Progenitor cell of endocrine pancreas (in vitro differentiated cells): ENCODE measurements at places on chromosomes 5 and 9. TPM values are rescaled to one million over a fixed set of nuclear protein-coding genes. Genes with fewer than 3 reads are reported as not detected.

- no peak for DNase-seq
- H3K4me1 ChIP-seq, result no peaks in the 10 kb centered on the region
- no peak overlapping the region for H3K4me3 ChIP-seq
- peaks cover 3% of the 10 kb centered on the region for H3K36me3 ChIP-seq
- H3K27ac ChIP-seq, result no peak overlapping the region
Observed at GRCh38 chr5:62621280-62621679, 42.7 kb downstream of the LRRC70 start.

DNA sequence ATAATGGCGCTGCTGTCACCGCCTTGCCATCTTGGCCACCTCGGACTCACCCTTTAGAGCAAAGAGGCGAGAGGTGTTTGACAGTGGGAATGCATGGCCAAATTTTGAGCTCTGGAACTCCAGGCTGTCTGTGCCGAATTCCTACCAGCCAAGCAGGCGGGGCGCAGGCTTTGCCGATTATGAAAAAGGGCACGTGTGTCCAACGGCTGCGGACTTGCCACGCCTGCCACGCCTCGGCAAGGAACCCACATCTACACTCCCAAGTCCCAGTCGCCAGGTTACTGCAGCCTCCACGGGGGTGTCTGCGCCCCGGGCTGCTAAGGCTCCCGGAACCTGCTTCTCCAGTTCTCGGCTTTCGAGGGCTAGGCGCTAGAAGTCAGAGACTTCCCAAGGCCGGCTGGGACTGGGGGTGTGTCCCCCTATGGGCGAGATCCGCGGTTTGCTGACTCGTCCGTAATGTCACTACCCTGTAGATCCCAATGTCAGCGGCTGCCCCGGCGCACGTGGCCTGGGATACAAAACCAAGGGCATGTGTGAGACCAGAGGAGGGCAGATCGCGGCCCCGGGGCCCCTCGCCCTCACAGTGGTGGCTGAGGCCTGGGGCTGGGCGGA is 2.8 kb downstream of the NPR3 start:
- H3K36me3 ChIP-seq, result no peaks in the 10 kb centered on the region
- peak; percentile 39 for DNase-seq
- peaks cover 82% of the 10 kb centered on the region for H3K27me3 ChIP-seq
- H3K27ac ChIP-seq, result no peak overlapping the region

DNA sequence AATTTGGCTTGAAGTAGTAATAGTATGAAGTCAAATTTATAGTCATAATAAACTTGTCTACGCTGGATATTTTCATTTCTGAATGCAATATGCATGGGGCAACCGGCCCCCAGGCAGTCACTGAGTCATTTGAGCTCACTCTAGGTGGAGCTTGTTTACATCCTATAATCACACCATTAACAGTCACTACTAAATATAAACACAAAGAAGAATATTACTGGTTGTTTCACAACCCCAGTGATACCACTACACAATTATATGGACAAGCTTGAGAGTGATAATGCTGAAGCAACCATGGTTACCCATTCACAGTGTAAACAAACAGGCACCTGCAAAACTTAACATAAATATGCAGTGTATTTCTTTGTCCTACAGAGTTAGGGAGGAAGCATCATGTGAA is 68.7 kb downstream of the MARCHF3 start:
- H3K4me3 ChIP-seq, result no peak overlapping the region
- H3K36me3 ChIP-seq, result no peaks in the 10 kb centered on the region
- no peak overlapping the region for H3K27ac ChIP-seq
- no peak for DNase-seq
- no peaks in the 10 kb centered on the region for H3K27me3 ChIP-seq
- peaks cover 9% of the 10 kb centered on the region for H3K4me1 ChIP-seq

Gene SLC4A9
- total RNA-seq, result 0.31 and 0.58 TPM in 2 replicates

- H3K27ac ChIP-seq, result no peak overlapping the region
- H3K4me1 ChIP-seq, result peaks cover 3% of the 10 kb centered on the region
- H3K36me3 ChIP-seq, result peaks cover 3% of the 10 kb centered on the region
- no peak overlapping the region for H3K4me3 ChIP-seq
- H3K27me3 ChIP-seq, result no peaks in the 10 kb centered on the region
Observed at GRCh38 chr5:66814146-66814991, 218.2 kb downstream of the MAST4 start.

Gene GPR150
- total RNA-seq, result not detected in 2 replicates

Gene MSMP
- not detected in 2 replicates for total RNA-seq

DNA sequence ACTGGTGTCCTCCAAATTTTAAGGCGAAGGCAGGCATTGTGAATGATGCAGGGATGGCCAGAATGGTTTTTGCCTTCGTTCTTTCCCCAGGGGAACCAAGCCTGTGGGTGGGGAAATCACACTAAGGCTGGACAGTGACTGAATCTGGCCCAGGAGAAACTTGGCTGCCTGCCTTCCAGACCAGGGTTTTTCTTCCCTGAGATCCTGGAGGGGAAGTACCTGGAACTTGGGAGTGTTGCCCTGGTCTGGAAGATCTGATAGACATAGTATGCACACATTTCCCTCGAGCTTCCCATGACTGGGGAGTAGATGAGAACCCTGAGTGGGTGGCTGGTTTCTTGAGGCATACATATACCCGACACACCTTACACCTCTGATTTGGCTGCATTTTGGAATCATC is 664 bp upstream of the IL11RA start:
- H3K27me3 ChIP-seq, result no peaks in the 10 kb centered on the region
- no peak for DNase-seq
- peak overlapping the region; percentile 85 for H3K27ac ChIP-seq
- H3K36me3 ChIP-seq, result peaks cover 8% of the 10 kb centered on the region
